H9 (cell line): ENCODE measurements at places on chromosomes 1 and 21. TPM values are rescaled to one million over a fixed set of nuclear protein-coding genes. Genes with fewer than 3 reads are reported as not detected.

DNA sequence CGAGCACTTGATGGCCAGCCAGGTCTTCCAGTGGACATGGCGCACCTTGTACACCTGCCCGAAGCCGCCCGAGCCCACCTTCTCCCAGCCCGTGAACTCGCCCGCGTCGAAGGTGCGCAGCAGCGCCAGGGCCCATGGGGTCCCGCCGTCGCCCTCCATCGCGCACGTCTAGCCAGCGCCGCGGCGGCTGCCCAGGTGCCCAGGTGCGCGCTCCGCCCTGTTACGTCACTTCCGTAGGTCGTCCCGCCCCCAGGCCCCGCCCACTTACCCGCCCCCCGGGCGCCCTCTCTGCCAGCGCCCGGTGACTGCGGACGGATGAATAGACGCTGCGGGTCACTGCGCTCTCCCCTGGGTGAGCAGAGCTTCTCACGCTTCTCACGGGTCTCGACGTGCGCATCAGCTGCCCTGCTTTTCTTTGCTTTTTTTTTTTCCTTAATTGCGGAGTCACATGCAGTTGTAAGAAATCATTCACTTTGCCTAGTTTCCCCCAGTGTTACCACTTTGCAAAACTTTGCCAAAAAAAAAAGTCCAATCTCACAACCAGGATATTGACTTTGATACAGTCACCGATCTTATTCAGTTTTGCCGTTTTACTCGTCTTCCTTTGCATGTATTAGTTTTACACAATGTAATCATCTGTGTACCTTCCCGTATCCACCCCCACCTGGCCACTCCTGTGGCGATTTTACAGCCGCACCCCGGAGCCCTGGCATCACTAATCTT, at the start of gene RIPK4:
Gene RIPK4, minus strand, starts transcription at position 170 of the 723 bp plus-strand sequence. Its CDS starts 11 bp downstream, at position 159.
- H3K4me1 ChIP-seq: peaks cover 6% of the 10 kb centered on the region; the same call in 1 of the 2 replicates
- H3K36me3 ChIP-seq: no peaks in the 10 kb centered on the region
- no peak within 1 kb of the TSS for H3K27ac ChIP-seq
- H3K4me3 ChIP-seq: peak within 1 kb of the TSS; percentile 62
- DNase-seq: peak; percentile 89

DNA sequence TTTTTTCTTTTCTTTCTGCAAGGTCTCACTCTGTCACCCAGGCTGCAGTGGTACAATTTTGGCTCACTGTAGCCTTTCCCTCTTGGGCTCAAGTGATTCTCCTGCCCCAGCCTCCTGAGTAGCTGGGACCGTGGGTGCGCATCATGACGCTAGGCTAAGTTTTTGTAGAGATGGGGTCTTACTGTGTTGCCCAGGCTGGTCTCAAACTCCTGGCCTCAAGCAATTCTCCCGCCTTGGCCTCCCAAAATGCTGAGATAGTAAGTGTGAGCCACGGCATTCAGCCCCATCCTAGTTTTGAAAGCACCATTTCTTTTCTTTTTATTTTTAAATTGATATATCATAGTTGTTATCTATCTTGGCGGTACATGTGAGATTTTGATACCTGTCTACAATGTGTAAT, 140.6 kb downstream of the GALNT2 start:
- no peaks in the 10 kb centered on the region for H3K27me3 ChIP-seq
- peaks cover 17% of the 10 kb centered on the region for H3K36me3 ChIP-seq
- no peaks in the 10 kb centered on the region for H3K4me1 ChIP-seq
- H3K27ac ChIP-seq: no peak overlapping the region

- no peak for DNase-seq
- no peak overlapping the region for H3K27ac ChIP-seq
- H3K36me3 ChIP-seq: peaks cover 4% of the 10 kb centered on the region; the same call in 1 of the 3 replicates
- H3K27me3 ChIP-seq: no peaks in the 10 kb centered on the region
- H3K4me3 ChIP-seq: no peak overlapping the region
Measured at GRCh38 chr1:4970532-4970931, 316.1 kb downstream of the AJAP1 start.

Gene IGSF21
- total RNA-seq: 5.2 and 6.2 TPM in 2 replicates

DNA sequence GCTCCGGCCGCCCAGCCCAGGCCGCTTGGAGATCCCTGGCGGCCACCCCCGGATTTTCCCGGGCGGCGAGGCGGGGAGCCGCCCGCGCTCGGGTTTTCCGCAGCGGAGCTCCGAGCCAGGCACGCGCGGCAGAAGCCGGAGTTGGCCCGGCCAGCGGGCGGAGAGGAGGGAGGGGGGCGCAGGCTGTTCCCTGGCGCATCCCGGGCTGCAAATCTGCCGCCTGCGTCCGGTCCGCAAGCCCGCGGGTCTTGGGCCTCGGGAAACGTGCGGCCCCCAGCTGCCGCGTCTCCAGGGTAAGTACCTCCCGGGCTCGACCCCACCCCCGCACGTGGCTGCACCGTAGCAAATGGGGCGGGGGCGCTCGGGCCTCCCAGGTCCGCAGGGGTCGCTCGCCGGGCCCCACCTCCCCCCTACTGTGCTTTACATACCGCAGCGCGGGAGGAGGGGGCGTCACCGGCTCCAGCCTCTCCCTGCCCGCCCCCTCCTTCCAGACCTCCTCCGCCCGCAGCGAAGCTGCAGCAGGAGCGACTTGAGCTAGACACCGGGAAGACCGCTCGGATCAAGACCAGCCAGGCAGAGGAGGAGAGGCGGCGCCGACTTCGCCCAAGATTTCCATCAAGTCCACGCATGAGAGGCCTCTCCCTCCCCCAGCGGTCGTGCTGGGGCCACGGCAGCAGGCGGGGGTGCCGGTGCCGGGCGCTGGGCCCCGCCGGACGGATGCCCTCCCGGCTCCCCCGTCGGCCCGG, 1.6 kb downstream of the TMEM200B start:
- H3K4me3 ChIP-seq: peak overlapping the region; percentile 80
- no peaks in the 10 kb centered on the region; the same call in 1 of the 2 replicates for H3K27me3 ChIP-seq
- H3K36me3 ChIP-seq: peaks cover 24% of the 10 kb centered on the region
- peak; percentile 87 for DNase-seq
- peaks cover 2% of the 10 kb centered on the region; the same call in 1 of the 2 replicates for H3K4me1 ChIP-seq

Gene RXFP4
- not detected in 2 replicates for total RNA-seq

DNA sequence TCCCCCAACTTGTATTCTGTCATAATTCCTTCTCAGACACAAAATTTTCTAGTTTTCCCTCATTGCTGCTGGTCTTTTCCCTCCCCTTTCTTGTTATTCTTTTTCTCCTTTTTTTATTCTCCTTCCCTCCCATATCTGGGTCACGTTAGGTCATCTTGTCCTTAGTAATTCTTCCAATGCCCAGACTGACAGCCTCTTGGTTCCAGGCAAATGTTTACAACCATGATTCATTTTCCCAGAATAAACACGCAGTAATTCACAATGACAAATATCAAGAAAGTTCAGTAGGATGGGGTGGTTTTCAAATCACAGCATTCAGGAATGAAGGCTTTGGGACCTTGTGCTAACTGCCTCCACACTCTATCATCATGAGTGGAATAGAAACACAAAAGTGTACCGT, 25.2 kb downstream of the NHLH2 start:
- DNase-seq: no peak
- no peaks in the 10 kb centered on the region for H3K36me3 ChIP-seq
- no peak overlapping the region for H3K27ac ChIP-seq
- H3K27me3 ChIP-seq: no peaks in the 10 kb centered on the region
- no peaks in the 10 kb centered on the region for H3K4me1 ChIP-seq

Gene IL19
- not detected in 2 replicates for total RNA-seq

- peak; percentile 66 for DNase-seq
- no peak overlapping the region for H3K4me3 ChIP-seq
- H3K27me3 ChIP-seq: peaks cover 19% of the 10 kb centered on the region; the same call in 1 of the 2 replicates
- no peak overlapping the region for H3K27ac ChIP-seq
- no peaks in the 10 kb centered on the region for H3K36me3 ChIP-seq
- no peaks in the 10 kb centered on the region for H3K4me1 ChIP-seq
Measured at GRCh38 chr1:215076322-215076721, 6.2 kb upstream of the KCNK2 start.

- no peaks in the 10 kb centered on the region for H3K27me3 ChIP-seq
- no peak for DNase-seq
- no peaks in the 10 kb centered on the region for H3K36me3 ChIP-seq
- no peak overlapping the region for H3K4me3 ChIP-seq
- no peaks in the 10 kb centered on the region for H3K4me1 ChIP-seq
Measured at GRCh38 chr21:26776310-26777021, 68.7 kb downstream of the ADAMTS1 start.

GRCh38 chr1:25664357-25665199, 48.0 kb downstream of the MAN1C1 start:
- H3K4me3 ChIP-seq: no peak overlapping the region
- no peak overlapping the region for H3K27ac ChIP-seq
- H3K27me3 ChIP-seq: no peaks in the 10 kb centered on the region
- no peak for DNase-seq
- peaks cover 2% of the 10 kb centered on the region; the same call in 1 of the 2 replicates for H3K4me1 ChIP-seq
